ENCODE measurements at places on chromosomes 7 and 10. TPM values are rescaled to one million over a fixed set of nuclear protein-coding genes. Genes with fewer than 3 reads are reported as not detected.

DYNC1I1 gene
- not detected for polyA plus RNA-seq

FAM20C gene
- not detected for polyA plus RNA-seq

TEX47 gene
- not detected for polyA plus RNA-seq

GRID2IP gene
- polyA plus RNA-seq, result not detected

DNAJC2 gene
- polyA plus RNA-seq, result 22.5 TPM

GRCh38 chr7:120554960-120555571, 282.1 kb downstream of the KCND2 start:
- H3K36me3 ChIP-seq, result no peaks in the 10 kb centered on the region
- no peaks in the 10 kb centered on the region for H3K4me1 ChIP-seq
- DNase-seq, result no peak
- no peak overlapping the region for H3K27ac ChIP-seq
- H3K27me3 ChIP-seq, result no peaks in the 10 kb centered on the region

GRCh38 chr7:13949445-13949844, 40.0 kb downstream of the ETV1 start:
- no peaks in the 10 kb centered on the region for H3K4me1 ChIP-seq
- H3K4me3 ChIP-seq, result no peak overlapping the region
- no peak for DNase-seq
- no peaks in the 10 kb centered on the region for H3K36me3 ChIP-seq
- no peak overlapping the region for H3K27ac ChIP-seq
- no peaks in the 10 kb centered on the region for H3K27me3 ChIP-seq

GRCh38 chr7:141663081-141663849, 38.7 kb downstream of the DENND11 start:
- no peak overlapping the region for H3K4me3 ChIP-seq
- no peaks in the 10 kb centered on the region for H3K36me3 ChIP-seq

GRCh38 chr7:13532028-13532753, 457.3 kb downstream of the ETV1 start:
- no peak for DNase-seq
- H3K27ac ChIP-seq, result no peak overlapping the region
- no peak overlapping the region for H3K4me3 ChIP-seq

GRCh38 chr7:148915211-148915610, 31.1 kb upstream of the EZH2 start:
- H3K27me3 ChIP-seq, result no peaks in the 10 kb centered on the region
- DNase-seq, result no peak
- H3K36me3 ChIP-seq, result no peaks in the 10 kb centered on the region
- peaks cover 39% of the 10 kb centered on the region for H3K4me1 ChIP-seq
- H3K4me3 ChIP-seq, result no peak overlapping the region
- H3K27ac ChIP-seq, result no peak overlapping the region

DNA sequence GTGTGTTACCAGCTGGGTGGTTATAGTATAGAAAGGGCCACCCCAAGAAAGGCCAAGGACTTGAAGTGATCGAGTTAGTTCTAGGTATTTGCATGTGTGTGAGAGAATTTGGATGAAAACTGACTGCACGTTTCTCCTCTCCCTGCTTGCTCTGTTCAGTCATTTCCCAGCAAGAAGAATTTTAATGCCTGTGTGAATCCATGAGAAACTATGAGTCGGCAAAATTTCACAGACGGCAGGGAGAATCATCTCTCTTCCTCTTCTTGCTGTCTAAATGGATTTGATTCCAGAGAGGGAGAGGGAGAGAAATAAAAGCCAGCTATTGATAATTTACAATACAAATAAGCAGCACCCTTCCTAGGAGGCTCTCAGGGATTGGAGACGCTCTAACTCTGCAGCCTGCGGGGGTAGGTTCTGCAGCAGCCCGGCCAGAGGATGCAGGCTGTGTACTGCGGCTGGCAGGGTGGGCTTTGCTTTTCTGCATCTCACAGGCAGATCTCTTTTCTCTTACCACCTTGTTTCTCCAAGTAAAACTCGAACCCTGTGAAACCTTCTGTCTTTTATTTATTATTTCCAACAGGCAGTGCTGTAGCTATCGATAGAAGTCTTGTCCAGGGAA, 183.6 kb downstream of the TCF7L2 start:
- no peak overlapping the region for H3K27ac ChIP-seq
- DNase-seq, result no peak
- no peak overlapping the region for H3K4me3 ChIP-seq

DNA sequence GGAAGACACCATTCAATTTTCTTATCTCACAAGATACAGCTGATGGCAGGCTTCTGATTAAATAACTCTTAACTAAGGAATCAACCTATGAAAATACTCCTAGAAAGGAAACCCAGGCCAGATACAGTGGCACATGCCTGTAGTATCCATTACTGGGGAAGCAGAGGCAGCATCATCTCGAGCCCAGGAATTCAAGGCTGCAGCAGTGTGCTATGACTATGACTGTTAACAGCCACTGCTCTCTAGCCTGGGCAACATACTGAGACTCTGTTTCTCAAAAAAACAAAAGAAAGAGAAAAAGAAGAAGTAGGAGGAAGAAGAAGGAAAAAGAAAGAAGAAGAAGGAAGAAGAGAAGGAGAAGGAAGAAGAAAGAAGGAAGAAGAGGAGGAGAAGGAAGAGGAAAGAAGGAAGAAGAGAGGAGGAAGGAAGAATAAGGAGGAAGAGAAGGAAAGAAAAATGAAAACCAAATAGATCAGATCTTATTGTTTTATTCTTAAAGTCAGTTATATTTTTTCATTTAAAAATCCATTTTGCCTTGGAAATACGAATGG, 18.0 kb downstream of the DPY19L1 start:
- no peaks in the 10 kb centered on the region for H3K36me3 ChIP-seq
- DNase-seq, result no peak
- H3K27me3 ChIP-seq, result no peaks in the 10 kb centered on the region
- no peaks in the 10 kb centered on the region for H3K4me1 ChIP-seq

DNA sequence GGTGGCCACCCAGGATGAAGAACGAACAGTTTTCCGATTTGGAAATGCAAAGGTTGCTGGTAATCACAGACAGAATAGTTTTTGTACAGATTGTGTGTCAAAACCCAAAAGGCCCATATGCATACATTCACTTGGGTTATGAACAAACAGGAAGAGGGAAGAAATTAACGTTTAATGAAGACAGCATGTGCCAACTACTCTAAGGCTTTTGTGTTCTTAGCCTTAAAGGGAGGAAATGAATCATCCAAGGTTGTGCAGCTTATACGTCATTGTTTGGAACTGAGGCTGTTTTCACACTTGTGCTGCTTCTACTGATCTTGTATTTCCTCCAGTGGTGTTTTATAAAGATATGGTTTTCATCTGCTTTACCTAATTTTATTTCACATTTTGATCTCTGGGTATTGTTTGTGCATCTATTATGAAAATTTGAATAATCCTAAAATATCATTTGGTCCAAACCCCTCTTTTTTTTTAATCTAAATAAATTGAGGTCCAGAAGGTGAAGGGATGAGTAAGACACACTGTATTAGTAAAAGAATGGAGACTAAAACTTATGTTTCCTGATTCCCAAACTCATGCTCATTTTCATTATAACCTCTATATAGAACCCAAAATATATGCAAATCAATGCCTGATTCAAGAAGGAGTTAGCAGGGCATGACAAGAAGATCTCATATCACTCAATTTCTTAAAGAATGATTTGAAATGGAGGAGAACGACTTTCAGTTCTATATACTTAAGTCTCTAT, 373.1 kb downstream of the THSD7A start:
- no peak overlapping the region for H3K27ac ChIP-seq

- H3K36me3 ChIP-seq, result no peaks in the 10 kb centered on the region
- H3K4me1 ChIP-seq, result peaks cover 9% of the 10 kb centered on the region
- H3K4me3 ChIP-seq, result no peak overlapping the region
- no peak overlapping the region for H3K27ac ChIP-seq
- no peak for DNase-seq
- H3K27me3 ChIP-seq, result no peaks in the 10 kb centered on the region
These were observed 5.3 kb downstream of the ATXN7L1 start for GRCh38 chr7:105871142-105871541.

DNA sequence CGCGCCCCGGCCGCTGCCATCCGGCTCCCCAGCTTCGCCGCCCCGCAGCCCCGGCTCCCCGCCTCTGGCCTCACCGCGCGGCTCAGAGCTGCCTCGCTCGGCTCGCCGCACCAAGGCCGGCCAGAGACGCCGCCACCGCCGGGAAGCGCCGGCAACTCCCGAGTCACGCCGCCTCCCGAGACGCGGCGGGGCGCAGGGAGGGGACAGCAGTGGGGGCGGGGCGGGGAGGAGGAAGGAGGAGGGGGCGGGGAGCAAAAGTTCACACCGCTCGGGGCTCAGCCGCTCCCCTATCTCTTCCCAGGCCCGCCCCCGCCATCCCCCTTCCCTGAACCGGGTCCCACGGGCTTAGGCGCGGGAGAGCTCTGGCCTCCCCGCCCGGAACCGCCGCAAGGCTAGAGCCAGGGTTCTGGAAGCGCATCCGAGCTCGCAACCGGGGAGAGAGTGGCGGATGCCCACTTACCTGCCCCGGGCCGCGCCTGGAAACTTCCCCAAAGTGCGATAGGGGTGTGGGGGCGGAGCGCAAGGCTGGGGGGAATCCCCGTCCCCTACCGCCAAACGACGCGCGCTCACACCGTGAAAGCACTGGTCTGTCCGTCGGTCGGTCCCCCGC, 1.0 kb downstream of the CHST15 start:
- H3K27ac ChIP-seq, result no peak overlapping the region
- no peak overlapping the region for H3K4me3 ChIP-seq
- H3K4me1 ChIP-seq, result no peaks in the 10 kb centered on the region
- DNase-seq, result peak; percentile 33
- H3K27me3 ChIP-seq, result no peaks in the 10 kb centered on the region
- no peaks in the 10 kb centered on the region for H3K36me3 ChIP-seq

DNA sequence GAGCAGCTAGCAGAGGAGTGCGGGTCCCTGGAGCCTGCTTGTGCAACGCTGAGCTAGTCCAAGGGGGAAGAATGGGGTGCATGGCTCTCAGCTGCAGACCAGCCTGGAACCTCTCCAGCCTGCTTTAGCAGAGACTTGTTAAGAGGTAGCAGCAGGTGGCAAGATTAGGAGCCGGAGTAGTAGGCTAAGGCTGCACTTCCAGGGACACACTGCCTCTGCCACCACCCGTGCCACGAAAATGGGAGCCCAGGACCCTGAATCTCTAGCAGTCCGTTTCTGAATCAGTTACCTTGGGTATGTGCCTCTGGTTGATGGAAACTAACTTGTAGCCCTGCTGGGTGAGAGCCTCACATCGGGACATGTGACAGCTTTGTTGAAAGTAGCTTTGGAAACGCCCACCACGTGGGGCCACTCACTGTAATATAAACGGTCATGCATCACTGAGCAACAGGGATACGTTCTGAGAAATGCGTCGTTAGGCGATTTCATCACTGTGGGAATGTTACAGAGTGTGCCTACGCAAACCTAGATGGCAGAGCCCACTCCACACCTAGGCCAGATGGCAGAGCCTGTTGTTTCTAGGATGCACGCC, 25.9 kb downstream of the HTRA1 start:
- H3K27me3 ChIP-seq, result no peaks in the 10 kb centered on the region
- no peak for DNase-seq
- H3K4me1 ChIP-seq, result no peaks in the 10 kb centered on the region
- no peak overlapping the region for H3K27ac ChIP-seq

GRCh38 chr7:12458520-12459131, 55.0 kb upstream of the VWDE start:
- H3K27me3 ChIP-seq, result no peaks in the 10 kb centered on the region
- no peak overlapping the region for H3K27ac ChIP-seq
- DNase-seq, result no peak

DNA sequence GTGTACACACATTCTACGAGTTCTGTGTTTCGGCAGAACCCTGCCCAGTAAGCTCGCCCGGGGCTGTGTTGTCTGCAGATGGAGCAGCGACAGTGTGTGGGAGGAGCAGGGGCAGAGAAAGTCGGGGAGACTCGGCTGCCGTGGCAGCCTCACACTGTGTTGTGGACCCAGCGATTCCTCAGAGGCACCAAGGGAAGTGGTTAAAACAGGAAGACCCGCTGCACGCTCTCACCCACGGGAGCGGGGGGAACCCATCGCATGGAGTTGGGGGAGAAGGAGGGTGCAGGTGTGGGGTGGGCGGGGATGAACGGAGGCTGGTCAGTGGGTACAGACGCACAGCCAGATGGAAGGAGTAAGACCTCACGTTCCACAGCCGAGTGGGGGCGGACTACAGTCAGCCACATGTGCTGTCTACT, 250.2 kb downstream of the ELFN1 start:
- H3K4me1 ChIP-seq, result peaks cover 27% of the 10 kb centered on the region
- H3K27me3 ChIP-seq, result no peaks in the 10 kb centered on the region
- H3K27ac ChIP-seq, result peak overlapping the region; percentile 47
- H3K4me3 ChIP-seq, result peak overlapping the region; percentile 47

- no peak overlapping the region for H3K27ac ChIP-seq
- peaks cover 21% of the 10 kb centered on the region for H3K27me3 ChIP-seq
- H3K36me3 ChIP-seq, result no peaks in the 10 kb centered on the region
- peak; percentile 50 for DNase-seq
- H3K4me1 ChIP-seq, result peaks cover 12% of the 10 kb centered on the region
These were observed 511 bp upstream of the NRP1 start for GRCh38 chr10:33334805-33335550.

DNA sequence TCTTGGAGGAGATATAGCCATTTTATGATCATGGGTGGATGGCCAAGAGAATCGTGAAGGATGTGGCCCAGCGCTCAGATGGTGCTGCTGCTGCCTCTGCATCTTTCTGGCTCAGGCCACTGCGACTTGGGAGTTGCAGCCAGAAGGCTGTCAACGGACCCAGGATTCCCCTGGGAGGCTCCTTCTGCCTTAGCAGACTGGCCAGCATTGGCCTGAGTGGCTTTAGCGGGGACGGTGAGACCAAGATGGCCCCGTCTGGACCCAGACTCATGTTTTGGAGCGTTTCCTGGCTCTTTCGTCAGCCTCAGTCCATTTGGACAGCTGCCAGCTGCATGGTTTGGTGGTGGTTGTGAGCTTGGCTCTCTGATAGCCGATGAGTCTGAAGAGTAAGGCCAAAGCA, 97.2 kb downstream of the GALNT17 start:
- DNase-seq, result no peak
- no peaks in the 10 kb centered on the region for H3K4me1 ChIP-seq
- H3K27me3 ChIP-seq, result no peaks in the 10 kb centered on the region
- H3K27ac ChIP-seq, result no peak overlapping the region
- no peak overlapping the region for H3K4me3 ChIP-seq

- no peak for DNase-seq
- no peaks in the 10 kb centered on the region for H3K36me3 ChIP-seq
- no peaks in the 10 kb centered on the region for H3K27me3 ChIP-seq
- H3K4me1 ChIP-seq, result peaks cover 25% of the 10 kb centered on the region
These were observed 4.8 kb upstream of the VCL start for GRCh38 chr10:73992899-73993788.

DNA sequence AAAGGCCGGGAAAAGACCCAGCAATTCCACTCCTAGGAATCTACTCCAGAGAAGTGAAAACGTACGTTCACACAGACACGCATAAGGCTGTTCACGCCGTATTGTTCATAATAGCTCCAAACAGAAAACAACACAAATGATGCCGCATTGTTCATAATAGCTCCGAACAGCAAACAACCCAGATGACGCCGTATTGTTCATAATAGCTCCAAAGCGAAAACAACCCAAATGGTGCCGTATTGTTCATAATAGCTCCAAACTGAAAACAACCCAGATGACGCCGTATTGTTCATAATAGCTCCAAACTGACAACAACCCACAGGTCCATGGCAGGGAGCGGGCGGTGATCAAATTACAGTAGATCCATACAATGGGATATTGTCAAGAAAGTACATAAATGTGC, 85.2 kb upstream of the DNAAF5 start:
- no peaks in the 10 kb centered on the region for H3K4me1 ChIP-seq
- H3K4me3 ChIP-seq, result no peak overlapping the region
- no peaks in the 10 kb centered on the region for H3K27me3 ChIP-seq
- no peak for DNase-seq
- no peaks in the 10 kb centered on the region for H3K36me3 ChIP-seq
- no peak overlapping the region for H3K27ac ChIP-seq

GRCh38 chr10:36280890-36281499, 638.9 kb upstream of the FZD8 start:
- DNase-seq, result no peak
- H3K4me1 ChIP-seq, result no peaks in the 10 kb centered on the region
- no peak overlapping the region for H3K4me3 ChIP-seq
- H3K36me3 ChIP-seq, result no peaks in the 10 kb centered on the region
- H3K27me3 ChIP-seq, result no peaks in the 10 kb centered on the region
- H3K27ac ChIP-seq, result no peak overlapping the region

All from naive thymus-derived CD4-positive, alpha-beta T cell (primary cell).